ENCODE measurements at places on chromosomes 5 and 9. TPM values are rescaled to one million over a fixed set of nuclear protein-coding genes. Genes with fewer than 3 reads are reported as not detected.

PRR16 gene
- total RNA-seq = not detected

GRCh38 chr5:7250004-7250403, 145.9 kb upstream of the ADCY2 start:
- no peak overlapping the region for H3K27ac ChIP-seq
- DNase-seq = no peak
- no peaks in the 10 kb centered on the region for H3K36me3 ChIP-seq
- H3K4me1 ChIP-seq = no peaks in the 10 kb centered on the region

DNA sequence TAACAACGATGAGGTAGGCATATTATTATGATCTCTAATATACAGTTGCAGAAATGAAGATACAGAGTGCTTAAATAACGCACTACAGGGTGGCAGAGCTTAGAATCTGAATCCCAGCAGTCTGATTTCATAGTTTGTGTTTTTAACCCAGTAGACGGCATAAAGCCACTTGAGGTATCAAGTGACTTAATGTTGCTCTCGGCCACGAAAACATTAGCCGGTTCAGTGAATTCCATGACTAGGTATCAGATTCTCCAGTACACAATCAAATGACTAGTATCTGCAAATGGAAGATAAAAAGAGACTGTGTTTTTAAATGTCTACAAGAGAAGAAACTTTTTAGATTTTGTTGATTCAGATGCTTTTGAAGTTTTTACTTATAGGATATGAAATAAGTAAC, 24.8 kb downstream of the SMC2 start:
- H3K27ac ChIP-seq = no peak overlapping the region
- H3K36me3 ChIP-seq = peaks cover 64% of the 10 kb centered on the region
- H3K4me1 ChIP-seq = no peaks in the 10 kb centered on the region

DNA sequence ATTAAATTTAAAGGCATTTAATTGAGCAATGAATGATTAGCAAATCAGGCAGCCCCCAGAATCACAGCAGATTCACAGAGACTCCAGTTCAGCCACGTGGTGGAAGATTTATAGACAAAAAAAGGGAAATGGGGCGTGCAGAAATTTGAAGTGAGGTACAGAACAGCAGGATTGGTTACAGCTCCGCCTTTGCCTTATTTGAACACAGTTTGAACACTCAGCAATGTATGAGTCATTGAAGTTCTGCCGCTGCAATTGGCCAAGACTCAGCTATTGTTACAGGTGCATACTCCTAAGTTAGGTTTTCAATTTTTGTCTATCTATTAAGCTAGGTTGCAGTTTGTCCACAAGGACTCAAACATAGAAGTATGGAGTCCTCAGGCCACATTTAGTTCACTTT, 157.7 kb upstream of the SLC12A2 start:
- H3K27ac ChIP-seq = no peak overlapping the region
- no peaks in the 10 kb centered on the region for H3K4me1 ChIP-seq
- no peak overlapping the region for H3K4me3 ChIP-seq
- DNase-seq = no peak
- H3K36me3 ChIP-seq = no peaks in the 10 kb centered on the region
- peaks cover 3% of the 10 kb centered on the region for H3K27me3 ChIP-seq

DNA sequence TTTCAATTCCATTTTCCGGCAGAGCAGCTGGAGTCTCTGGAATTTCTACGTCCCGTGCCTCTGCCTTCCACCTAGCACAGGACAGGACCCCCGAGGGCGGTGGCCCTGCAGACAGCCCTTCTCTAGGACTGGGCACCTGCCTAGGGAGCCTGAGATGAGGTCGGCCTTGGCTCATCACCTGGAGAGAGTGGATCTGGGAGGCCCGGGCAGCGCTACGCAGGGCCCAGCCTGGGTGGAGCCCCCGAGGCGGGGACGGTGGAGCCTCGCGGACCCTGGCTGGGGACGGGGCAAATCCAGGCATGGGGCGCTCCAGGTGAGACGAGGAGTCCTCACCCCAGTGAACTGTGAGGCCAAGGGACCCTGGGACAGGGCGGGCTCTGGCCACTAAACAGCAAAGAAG, 114.5 kb downstream of the MTRR start:
- no peak overlapping the region for H3K4me3 ChIP-seq
- no peaks in the 10 kb centered on the region for H3K36me3 ChIP-seq
- H3K27me3 ChIP-seq = peaks cover 2% of the 10 kb centered on the region
- H3K27ac ChIP-seq = no peak overlapping the region

- H3K36me3 ChIP-seq = no peaks in the 10 kb centered on the region
- H3K27me3 ChIP-seq = peaks cover 4% of the 10 kb centered on the region
- H3K4me1 ChIP-seq = no peaks in the 10 kb centered on the region
- no peak overlapping the region for H3K27ac ChIP-seq
- DNase-seq = peak; percentile 34
Measured at GRCh38 chr9:133589454-133590227, 19.5 kb downstream of the FAM163B start.

DNA sequence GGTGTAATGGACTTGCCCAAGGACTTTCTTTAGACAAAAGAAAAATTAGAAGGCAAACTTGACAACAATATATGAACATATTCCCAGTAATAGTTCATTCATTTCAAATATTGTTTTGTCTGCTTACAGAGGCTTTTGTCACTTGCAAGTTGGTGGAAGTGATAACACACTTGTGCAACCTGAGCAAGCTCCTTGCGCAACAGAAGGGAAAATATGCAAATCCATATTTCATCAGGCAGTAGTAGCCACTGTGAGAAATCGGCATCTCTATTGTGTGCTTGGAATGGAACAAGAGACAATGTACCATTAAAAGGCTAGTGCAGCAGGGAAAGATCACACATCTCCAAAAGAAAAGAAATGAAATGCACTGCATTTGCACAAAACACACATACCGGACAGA, 125.3 kb upstream of the RASEF start:
- DNase-seq = no peak
- H3K27me3 ChIP-seq = no peaks in the 10 kb centered on the region
- H3K36me3 ChIP-seq = no peaks in the 10 kb centered on the region
- no peak overlapping the region for H3K27ac ChIP-seq
- no peaks in the 10 kb centered on the region for H3K4me1 ChIP-seq
- no peak overlapping the region for H3K4me3 ChIP-seq

DNA sequence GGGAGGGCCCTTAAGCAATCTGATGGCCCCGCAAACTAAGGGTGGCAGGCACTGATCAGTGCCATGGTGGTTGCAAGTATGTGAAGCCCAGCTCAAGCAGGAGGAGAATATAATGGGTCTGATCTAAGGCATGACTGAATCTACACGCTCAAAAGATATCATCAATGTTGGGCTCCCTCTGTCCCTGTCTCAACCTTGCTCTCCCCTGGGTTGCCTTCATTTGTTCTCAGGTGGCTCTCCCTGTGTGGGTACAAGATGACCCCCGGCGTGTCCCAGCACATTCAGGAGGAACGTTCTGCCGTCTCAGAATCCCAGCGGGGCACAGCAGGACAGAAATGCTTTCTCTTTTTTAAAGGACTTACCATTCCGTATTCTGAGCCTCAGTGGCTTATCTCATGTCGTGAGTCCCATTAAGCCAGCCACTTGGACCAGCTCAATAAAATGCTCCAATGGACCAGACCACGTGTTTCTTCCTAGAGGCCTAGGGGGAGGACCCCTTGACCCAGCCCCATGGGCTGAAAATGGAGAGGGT, 12.0 kb upstream of the RNF130 start:
- no peaks in the 10 kb centered on the region for H3K36me3 ChIP-seq
- H3K27ac ChIP-seq = no peak overlapping the region
- no peak for DNase-seq

DNA sequence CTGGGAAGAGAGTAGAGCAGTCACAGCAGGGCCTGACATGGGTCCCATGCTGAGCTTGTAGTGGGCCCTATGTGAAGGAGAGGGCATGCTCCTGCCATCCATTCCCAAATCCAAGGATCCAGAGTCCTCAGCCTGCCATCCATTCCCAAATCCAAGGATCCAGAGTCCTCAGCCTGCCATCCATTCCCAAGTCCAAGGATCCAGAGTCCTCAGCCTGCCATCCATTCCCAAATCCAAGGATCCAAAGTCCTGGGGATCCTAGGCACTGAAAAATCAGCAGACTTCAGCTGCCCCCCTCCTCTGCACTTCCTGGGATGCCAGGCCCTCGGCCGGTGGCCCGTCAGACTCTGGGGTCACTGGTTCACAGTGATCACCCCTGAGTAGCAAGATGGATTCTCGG, 33.6 kb downstream of the THBS4 start:
- H3K4me1 ChIP-seq = peaks cover 16% of the 10 kb centered on the region
- H3K27ac ChIP-seq = no peak overlapping the region
- no peak for DNase-seq
- H3K4me3 ChIP-seq = no peak overlapping the region
- H3K27me3 ChIP-seq = no peaks in the 10 kb centered on the region

GRCh38 chr5:148290271-148291195, 21.7 kb upstream of the SPINK7 start:
- DNase-seq = no peak
- peaks cover 2% of the 10 kb centered on the region for H3K27me3 ChIP-seq
- no peak overlapping the region for H3K27ac ChIP-seq
- no peaks in the 10 kb centered on the region for H3K4me1 ChIP-seq
- no peak overlapping the region for H3K4me3 ChIP-seq

GRCh38 chr5:54217826-54218503, 92.4 kb downstream of the ARL15 start:
- H3K27ac ChIP-seq = no peak overlapping the region
- H3K4me1 ChIP-seq = peaks cover 1% of the 10 kb centered on the region
- no peaks in the 10 kb centered on the region for H3K36me3 ChIP-seq

- H3K4me1 ChIP-seq = peaks cover 23% of the 10 kb centered on the region
- no peak for DNase-seq
- no peak overlapping the region for H3K4me3 ChIP-seq
Measured at GRCh38 chr9:89543111-89543510, 45.2 kb upstream of the SEMA4D start.

DNA sequence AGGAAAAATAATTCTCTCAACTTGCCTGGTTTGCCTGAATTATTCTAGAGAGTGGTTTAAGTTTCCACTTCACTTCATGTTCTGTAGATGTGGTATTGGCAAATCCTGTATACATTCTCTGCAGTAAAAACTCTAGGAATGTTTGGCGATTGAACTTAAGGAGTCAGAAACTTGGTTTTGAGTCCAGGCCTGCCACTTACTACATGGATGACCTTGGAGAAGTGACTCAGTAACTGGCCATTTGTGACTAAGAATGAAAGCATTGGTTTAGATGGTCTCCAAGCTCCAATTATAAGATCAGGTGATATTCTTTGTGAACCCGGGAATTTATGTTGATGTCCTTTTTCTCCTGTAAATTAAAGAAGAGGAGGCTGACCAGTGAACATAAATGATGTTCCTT, 233.8 kb downstream of the GAS1 start:
- no peaks in the 10 kb centered on the region for H3K36me3 ChIP-seq
- H3K4me3 ChIP-seq = no peak overlapping the region
- no peak for DNase-seq
- no peaks in the 10 kb centered on the region for H3K27me3 ChIP-seq
- H3K4me1 ChIP-seq = no peaks in the 10 kb centered on the region
- H3K27ac ChIP-seq = no peak overlapping the region

- no peak overlapping the region for H3K4me3 ChIP-seq
- H3K36me3 ChIP-seq = no peaks in the 10 kb centered on the region
- H3K4me1 ChIP-seq = no peaks in the 10 kb centered on the region
- no peak overlapping the region for H3K27ac ChIP-seq
- no peak for DNase-seq
Measured at GRCh38 chr9:73640971-73641370, 489.3 kb downstream of the ANXA1 start.

GRCh38 chr9:9893837-9894236, 719.0 kb downstream of the PTPRD start:
- DNase-seq = no peak
- no peaks in the 10 kb centered on the region for H3K36me3 ChIP-seq
- no peak overlapping the region for H3K27ac ChIP-seq
- no peaks in the 10 kb centered on the region for H3K4me1 ChIP-seq
- H3K27me3 ChIP-seq = no peaks in the 10 kb centered on the region

GRCh38 chr5:113807427-113807991, 294.0 kb downstream of the YTHDC2 start:
- H3K4me3 ChIP-seq = no peak overlapping the region
- no peak for DNase-seq
- no peak overlapping the region for H3K27ac ChIP-seq
- no peaks in the 10 kb centered on the region for H3K36me3 ChIP-seq
- no peaks in the 10 kb centered on the region for H3K4me1 ChIP-seq

GRCh38 chr9:90727488-90727887, 74.1 kb upstream of the SYK start:
- no peak overlapping the region for H3K27ac ChIP-seq
- no peak for DNase-seq
- peaks cover 12% of the 10 kb centered on the region for H3K27me3 ChIP-seq
- no peaks in the 10 kb centered on the region for H3K36me3 ChIP-seq
- H3K4me1 ChIP-seq = no peaks in the 10 kb centered on the region
- H3K4me3 ChIP-seq = no peak overlapping the region
